ENCODE measurements at places on chromosomes 7 and 10. TPM values are rescaled to one million over a fixed set of nuclear protein-coding genes. Genes with fewer than 3 reads are reported as not detected.

GRCh38 chr10:95246582-95247051 lies 44.2 kb downstream of the PDLIM1 start:
- DNase-seq = peak; percentile 74

DNA sequence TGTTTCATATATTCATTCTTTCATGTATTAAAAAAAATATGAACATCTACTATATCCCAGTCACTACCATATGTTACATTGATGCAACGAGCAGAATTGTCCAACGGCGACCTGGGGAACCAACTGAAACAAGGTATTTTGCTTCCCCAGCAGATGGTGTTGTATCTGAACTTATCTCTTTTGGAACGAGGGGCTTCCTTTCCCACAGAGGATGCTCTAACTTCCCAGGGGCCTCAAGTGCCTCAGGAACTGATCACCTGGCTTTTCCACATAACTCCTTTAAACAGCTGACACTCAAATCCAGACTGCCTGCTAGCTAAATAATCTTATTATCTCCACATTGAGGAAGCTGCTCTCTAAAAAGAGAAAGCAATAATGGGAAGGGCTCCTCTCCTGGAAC lies 259.3 kb downstream of the HTR7 start:
- no peak for DNase-seq

DNA sequence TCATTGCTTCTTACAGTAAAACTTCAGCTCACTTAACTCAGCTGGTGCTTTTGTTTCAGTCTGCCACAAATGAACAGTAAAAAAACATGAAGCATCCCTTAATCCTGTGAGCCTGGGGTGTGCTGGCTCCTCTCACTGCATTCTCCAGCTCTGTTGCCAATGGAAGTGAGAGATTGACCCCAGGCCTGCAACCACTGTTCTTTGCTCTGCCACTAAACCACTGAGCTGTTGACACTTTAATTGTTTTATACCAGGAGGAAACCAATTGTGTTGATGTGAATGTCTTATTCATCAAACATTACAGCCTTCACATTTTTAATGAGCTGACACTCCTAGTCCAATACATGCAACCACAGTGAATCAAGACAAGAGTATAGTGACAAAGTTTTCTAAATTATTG lies 69.4 kb upstream of the FZD1 start:
- peak; percentile 31 for DNase-seq

GRCh38 chr7:50213622-50214017 lies 90.9 kb upstream of the IKZF1 start:
- DNase-seq = no peak

DNAJC12 gene
- 6.7 TPM for total RNA-seq

PNLIP gene
- total RNA-seq = 0.72 TPM

POP7 gene
- 20.7 TPM for total RNA-seq

SLIT1 gene
- total RNA-seq = 0.72 TPM
